Activated CD4-positive, alpha-beta T cell treated with anti-CD3 and anti-CD28 coated beads for 48 hours (primary cell): ENCODE measurements at places on chromosomes 7 and 10.

DNA sequence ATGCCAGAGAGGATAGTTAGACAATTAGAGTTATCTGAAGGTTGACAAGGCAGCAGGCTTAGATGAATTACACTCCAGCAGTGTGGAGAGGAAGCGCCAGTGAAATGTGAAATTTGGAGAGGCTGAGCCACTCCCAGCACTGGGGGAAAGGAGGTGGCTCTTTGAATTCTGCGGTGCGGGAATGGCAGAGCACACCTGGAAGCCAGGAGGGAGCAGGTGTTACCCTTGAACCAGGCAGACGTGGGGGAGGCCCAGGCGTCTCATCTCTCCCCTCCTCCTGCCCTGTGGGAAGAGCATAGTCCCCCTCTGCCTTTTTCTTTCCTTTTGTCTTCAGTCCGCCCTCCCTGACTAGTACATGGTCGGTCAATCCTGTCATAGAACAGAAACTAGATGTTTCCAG lies 203.1 kb downstream of the DPP6 start:
- no peak for DNase-seq

GRCh38 chr10:97312897-97313296 lies 6.2 kb upstream of the FRAT1 start:
- DNase-seq, result no peak

DNA sequence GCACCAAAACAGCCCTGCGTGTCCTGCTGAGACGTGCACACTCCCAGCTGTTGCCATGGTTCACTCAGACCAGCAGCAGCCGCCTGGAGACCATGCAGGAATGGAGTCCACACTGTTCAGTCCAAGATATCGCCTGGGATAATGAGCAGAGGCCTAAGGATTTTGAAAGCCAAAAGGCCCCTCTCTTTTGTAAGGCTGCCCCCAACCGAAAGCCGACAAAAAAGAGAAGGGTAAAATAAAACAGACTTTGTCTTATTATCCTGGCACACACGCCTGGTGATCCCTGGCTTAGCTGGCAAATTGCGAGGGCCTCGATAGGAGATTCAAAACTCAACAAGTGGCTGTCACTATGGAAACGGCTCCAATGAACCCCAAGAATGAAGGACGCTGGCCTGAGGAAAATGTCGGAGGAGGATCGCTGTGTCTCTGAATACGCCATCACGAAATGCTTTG lies 263.6 kb downstream of the SKIDA1 start:
- DNase-seq, result no peak

- DNase-seq, result no peak
Measured at GRCh38 chr7:66326501-66327215, 121.5 kb downstream of the TPST1 start.

- DNase-seq, result no peak
Measured at GRCh38 chr7:83930262-83930661, 264.3 kb downstream of the SEMA3A start.

DNA sequence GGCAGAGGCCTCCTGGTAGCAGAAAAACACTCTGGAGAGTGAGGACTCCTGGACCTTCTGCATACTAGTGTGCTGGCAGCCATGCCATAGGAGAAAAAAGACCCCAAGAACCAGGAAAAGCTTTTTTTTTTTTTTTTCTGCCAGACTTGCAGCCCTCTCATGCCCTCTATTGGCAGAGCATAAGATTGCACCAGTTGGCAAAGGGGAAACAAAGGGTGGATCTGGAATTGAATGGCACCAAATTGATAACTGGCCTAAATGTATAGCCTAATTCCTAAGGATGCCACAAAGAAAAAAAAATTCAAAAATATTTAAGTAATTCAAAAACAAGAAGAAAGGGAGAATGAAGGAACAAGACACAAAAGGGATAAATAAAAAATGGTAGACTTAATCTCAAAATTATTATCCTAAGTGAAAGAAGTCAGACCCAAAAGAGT lies 112.5 kb upstream of the GHITM start:
- DNase-seq, result peak; percentile 20

DNA sequence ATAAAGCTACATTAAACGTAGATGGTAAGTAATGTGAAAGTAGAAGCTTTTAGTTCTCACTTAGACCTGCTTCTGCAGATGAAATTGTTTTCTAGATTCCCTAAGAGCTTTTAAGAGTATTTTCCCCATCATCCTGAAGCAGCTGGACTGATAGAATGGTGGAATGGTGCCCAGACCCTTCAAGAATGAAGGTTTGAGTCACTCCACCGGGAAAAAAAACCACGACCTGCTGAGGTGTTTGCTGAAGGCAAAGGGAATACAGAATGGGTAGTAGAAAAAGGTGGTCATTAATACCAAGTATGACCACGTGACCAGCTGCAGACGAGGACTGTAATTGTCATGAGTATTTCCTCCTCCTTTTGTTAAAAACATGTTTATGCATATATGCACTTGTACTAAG lies 79.2 kb upstream of the PTPRZ1 start:
- DNase-seq, result no peak

- DNase-seq, result no peak
Measured at GRCh38 chr10:87575851-87576250, 71.2 kb downstream of the MINPP1 start.

DNA sequence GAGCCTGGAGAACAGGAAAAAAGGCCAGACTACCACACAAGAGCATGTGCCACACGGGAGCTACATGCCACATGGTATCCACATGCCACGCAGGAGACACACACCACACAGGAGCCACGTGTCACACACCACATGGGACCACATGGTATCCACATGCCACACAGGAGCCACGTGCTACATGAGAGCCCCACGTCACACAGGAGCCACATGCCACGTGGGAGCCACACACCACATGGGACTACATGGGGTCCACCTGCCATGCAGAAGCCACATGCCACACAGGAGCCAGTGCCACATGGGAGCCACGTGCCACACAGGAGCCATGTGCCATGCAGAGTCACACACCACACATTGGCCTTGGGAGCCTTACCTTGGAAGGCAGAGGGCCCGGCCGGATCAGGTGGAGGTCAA lies 244.4 kb upstream of the PPP2R2D start:
- no peak for DNase-seq

GRCh38 chr10:97277551-97277950 lies 14.9 kb downstream of the ARHGAP19 start:
- DNase-seq, result no peak

DNA sequence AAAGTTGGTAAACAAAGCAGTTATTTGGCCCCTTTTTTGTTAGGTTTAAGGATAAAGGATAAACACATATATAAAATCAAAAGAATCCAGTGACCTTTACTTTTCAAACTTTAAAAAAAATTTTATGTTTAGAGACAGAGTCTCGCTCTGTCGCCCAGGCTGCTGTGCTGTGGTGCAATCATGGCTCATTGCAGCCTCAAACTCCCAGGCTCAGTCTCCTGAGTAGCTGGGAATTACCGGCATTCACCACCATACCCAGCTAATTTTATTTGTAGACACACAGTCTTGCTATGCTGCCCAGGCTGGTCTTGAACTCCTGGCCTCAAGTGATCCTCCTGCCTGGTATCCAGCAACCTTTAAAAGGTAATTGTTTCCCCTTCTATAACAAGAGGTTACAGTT lies 31.3 kb downstream of the GNA12 start:
- DNase-seq, result no peak

GRCh38 chr7:141039376-141039775 lies 24.6 kb upstream of the MRPS33 start:
- no peak for DNase-seq

DNA sequence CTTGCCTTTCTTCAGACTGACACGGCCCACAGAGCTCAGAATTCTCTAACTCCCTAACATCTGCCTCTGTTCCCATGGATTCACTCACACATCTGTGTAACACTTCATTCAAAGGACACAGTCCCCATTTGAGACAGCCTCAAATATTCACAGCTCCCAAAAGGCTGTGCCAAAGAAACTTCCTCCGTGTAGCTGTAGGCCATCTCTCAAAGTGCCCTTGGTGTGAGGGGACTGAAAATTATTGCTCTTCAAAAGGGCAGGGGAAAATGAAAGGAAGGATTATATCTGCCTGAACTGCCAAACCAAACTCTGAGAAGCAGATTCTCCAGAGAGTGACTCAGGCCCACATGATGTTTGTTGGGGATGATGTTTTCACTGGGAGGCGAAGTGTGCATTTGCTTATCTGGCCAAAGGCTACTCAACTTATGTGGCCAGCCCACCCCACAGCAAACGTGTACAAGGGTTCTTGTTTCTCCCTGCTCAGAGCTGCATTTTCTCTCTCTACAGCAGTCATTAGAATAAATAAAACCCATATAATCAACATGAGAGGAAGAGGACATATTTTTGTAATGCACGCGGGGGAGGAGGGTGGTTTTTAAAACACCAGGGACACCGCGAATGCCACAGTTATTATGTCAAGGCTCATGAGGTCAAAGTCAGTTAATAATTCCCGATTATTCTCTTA lies 302.4 kb upstream of the NFE2L3 start:
- DNase-seq, result no peak

- DNase-seq, result no peak
Measured at GRCh38 chr7:28768577-28769147, 189.5 kb downstream of the TRIL start.

DNA sequence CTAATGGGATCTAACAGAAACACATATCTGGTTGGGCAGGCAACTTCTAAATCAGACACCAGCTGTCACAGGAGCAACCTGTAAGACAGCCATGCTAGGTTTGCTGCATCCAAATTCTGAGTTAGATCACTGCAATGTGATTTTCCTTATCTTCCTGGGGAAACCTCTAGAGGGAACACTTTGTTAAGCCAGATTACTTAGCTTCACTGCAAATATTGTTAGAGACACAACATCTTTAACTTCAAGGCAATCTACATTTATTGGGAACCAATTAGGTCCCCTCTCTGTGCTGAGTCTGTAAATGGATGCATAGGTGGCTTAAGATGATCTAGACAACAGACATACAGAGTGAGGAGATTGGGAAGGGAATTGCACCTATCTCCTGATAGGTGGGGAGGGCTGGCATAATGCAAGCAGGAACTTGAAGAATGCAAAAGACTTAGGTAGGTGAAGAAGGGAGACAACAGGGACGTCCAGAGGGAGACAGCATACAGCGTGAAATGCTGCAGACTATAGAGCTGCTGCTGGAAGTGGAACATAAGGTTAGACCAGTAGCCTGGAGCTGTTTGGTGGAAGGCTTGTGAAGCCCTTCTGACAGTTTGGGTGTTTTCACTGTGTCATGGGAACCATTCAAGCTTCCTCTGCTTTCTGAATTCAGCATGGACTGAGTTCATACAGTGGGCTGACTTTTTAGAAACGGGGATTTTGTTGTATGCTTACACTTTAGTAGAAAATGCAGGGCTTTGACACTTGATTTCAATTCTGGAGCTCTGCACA lies 109.8 kb upstream of the ELMO1 start:
- DNase-seq, result no peak

GRCh38 chr10:123869020-123869414 lies 22.6 kb downstream of the CPXM2 start:
- DNase-seq, result no peak

GRCh38 chr7:47366211-47366610 lies 215.7 kb downstream of the TNS3 start:
- no peak for DNase-seq

GRCh38 chr10:29408847-29409240 lies 120.0 kb downstream of the LYZL1 start:
- DNase-seq, result no peak

GRCh38 chr7:138297526-138297925 lies 162.5 kb upstream of the TRIM24 start:
- no peak for DNase-seq

DNA sequence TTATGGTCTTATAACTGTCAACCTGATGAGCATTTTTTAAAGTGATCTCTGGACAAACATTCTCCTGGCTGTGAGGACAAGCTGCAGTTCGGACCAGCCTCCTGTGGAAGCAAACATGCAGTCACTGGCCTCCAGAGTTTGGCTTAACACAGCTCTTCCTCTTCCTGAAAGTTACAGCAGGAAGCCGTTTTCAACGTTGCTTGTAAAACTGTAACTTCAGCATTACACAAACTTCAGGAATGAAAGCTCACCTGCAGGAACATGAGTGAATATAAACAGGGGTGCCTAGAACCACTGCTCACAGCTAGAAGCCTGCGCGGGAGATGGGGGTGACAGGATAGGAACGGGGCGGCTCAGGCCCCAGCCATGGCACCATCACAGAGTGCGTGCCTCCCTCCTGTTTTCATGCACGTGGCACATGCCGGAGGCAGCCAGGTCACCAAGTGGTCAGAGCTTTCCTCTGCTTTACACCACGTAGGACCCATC lies 292.9 kb upstream of the PITRM1 start:
- no peak for DNase-seq

DNA sequence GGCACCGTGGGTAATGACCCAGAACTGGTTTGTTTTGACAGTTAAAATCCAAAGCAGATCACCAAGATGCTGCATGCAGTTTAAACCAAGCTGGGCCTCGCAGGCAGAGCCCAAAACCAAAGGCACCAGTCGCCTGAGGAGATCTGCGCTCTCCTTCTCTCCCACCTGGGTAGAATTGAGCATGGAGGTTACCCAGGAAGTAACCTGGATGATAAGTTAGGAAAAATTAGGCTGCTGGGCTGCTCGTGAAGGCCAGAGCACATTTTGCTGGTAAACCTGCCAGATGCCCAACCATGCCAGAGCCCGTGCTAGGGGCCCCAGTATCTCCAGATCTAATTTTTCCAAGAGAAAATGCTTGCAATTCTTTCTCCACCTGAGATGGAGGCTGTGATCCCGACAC lies 388.3 kb upstream of the MGMT start:
- DNase-seq, result no peak

- DNase-seq, result no peak
Measured at GRCh38 chr7:120735791-120736190, 122.2 kb downstream of the TSPAN12 start.

GRCh38 chr7:142030848-142031247 lies 35.2 kb downstream of the MGAM start:
- no peak for DNase-seq

DNA sequence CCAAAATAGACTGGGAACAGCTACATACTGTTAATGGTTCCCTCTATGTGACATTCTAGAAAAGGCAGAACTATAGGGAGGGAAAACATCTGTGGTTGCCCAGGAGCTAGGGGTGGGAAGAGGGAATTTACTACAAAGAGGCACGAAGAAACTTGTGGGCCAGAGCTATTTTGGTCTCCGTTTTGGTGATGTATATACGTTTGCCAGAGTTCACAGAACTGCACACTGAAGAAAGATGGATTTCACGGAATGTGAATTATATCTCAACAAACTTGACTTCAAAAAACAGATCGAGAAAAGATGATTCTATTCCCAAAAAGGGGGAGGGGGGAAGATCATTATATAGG lies 386 bp upstream of the AS3MT start:
- DNase-seq, result no peak

GRCh38 chr7:128214463-128214862 lies 26.6 kb upstream of the LEP start:
- DNase-seq, result no peak

GRCh38 chr10:118501637-118502440 lies 93.6 kb downstream of the PRLHR start:
- DNase-seq, result no peak

DNA sequence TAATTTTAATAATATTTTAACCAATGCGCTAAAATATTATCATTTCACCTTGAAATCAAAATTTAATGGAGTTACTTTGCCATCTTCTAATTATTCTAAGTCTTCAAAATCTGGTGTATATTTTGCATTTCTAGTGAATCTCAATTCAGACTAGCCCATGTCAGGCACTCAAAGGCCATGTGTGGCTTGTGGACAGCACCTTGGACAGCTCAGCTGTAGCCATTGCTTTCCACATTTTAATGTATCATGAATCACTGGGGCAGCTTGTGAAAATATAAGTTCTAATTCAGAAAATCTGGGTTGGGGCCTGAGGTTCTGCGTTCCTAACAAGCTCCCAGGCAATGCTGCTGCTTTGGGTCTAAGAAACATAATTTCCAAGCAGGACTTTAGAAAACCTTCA lies 57.2 kb downstream of the MGAM2 start:
- no peak for DNase-seq
